Memory B cell (primary cell): ENCODE measurements at places on chromosomes 6 and 20.

DNA sequence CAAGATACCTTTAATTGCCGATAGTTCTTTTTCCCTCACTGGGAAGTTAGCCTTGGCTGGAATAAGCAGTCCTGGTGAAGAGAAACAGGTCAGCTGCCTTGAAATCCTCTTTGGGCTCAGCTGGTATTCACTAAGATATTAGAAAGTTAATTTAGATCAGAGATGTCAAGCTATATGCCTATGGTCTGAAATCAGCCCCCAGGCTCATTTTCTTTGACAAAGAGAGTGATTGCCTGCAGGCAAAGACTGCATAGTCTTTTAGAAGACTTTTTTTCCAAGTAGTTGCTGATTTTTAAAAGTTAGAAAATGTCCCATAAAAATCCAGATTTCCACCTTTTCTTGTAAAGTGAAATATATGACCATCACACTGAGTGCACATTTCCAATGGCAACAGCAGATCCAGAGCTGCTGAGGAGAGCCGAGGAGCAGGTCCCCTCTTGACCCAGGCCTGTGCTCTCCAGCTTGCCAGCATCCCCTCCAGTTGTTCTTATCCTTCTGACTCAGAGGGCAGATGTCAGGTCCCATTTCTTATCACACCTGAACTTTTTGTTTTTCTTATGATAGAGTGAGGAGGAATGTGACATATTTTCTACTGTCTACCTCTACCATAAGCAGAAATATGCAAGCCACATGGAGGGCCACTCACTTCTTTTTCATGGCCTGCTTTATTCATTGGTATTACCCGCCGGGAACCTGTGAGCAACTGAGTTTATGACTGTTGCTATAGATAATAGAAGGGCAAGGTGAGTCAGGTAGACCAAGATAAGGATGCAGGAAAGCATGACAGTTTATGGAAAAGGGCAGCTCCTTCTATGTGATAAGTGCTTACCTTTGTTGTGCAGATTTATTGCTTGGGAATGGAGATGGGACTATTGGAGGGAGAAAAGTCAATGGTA is 17.6 kb upstream of the L3MBTL3 start:
- no peak for DNase-seq

DNA sequence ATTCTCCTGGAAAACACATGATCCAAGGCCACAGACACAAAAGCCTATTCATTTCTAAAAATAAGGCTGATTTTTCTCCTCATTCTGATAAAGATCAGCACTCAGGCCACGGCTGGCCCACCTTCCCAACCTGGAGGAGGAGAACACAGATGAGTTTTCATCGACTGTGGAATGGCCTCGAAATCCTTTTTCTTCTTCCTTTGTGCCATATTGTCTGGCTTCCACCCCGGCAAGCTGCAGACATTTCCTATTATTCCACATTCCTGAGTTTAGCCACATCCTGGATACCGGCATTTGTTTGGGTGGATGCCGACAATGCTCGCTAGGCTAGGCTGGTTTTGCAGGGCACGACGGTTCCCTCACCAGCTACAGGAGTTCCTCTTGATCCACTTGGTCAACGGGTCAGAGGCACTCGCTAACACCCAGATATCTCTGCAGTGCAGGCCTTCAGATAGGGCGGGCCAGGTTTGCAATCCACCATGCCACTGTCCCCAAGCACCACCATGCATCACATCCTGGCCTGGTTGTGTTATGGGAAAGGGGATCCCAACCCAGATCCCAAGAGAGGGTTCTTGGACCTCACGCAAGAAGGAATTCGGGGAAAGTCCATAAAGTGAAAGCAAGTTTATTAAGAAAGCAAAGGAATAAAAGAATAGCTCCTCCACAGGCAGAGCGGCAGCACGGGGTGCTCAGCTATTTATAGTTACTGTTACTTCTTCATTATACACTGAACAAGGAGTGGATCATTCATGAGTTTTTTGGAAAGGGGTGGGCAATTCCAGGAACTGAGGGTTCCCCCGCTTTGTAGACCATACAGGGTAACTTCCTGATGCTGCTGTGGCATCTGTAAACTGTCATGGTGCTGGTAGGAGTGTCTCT is 4.2 kb upstream of the CTSZ start:
- no peak for DNase-seq

- DNase-seq = no peak
Measured at GRCh38 chr6:2378891-2379652, 133.7 kb upstream of the GMDS start.

DNA sequence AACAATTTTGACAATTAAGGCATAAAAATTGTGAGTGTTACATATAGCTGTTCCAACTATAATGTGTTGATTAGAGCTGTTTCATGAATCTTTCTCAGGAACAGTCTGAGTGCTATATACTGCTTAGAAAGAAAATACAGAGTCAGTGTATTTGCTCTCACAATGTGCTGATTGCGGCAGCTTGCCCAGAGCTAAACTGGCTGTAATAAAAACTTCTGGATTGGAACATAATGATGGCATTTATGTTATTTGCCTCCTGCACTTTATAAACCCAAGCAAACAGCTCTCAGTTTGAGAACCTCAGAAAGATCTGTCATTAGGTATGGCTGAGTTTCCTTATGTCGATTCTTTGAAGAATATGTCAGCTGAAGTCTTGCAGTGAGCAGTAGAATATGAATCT is 29.5 kb downstream of the FLRT3 start:
- no peak for DNase-seq

DNA sequence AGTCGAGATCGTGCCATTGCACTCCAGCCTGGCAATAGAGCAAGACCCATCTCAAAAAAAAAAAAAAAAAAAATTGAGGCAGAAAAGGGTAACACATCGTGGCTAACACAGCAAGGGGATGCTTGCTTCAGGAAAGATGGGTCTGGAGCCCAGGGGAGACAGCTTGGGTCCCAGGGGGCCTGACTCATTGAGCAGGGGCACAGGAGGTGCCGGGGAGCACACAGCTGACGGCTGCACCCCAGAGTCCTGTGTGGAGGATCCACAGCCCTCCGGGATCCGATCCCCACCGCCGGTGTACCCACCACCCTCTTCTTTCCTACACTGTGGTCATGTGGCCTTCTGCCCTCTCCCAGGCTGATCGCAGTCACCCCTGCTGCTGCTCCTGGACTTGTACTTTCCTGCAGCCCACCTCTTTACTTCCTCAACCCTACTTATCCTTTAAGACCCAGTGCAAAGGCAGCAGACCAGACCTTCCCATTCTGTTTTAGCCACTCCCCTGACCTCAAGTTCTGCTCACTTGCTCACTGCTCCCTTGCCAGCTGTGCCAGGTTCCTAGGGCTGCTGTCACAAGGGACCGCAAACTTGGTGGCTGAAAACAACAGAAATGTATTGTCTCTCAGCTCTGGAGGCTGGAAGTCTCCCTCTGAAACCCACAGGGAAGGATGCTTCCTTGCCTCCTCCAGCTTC is 17.6 kb upstream of the EZR start:
- no peak for DNase-seq

GRCh38 chr20:2705931-2706645 is 13.5 kb downstream of the EBF4 start:
- DNase-seq = no peak

GRCh38 chr6:56693246-56693607 is 50.5 kb upstream of the DST start:
- DNase-seq = no peak

DNA sequence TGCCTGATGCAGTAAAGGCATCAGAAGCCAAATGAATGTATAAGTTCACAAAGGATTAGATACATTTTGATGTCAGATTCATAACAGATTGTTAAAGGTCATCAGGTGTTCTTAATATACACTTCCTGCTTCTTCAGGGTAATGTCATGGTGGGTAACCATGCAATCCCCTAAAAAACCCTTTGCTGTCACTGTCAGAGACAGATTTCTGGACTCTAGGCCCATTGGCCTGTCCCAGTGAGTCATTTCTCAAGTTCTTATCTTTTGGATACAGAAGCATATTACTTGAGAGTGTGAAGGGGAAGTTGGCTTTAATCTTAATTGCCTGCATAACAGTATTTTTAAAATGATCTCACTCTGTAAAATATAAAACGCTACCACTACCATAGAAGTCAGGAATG is 895.6 kb upstream of the MAP3K7 start:
- DNase-seq = no peak

GRCh38 chr6:5753209-5753608 is 253.5 kb downstream of the NRN1 start:
- no peak for DNase-seq

- DNase-seq = no peak
Measured at GRCh38 chr20:50017160-50017559, 34.4 kb downstream of the SNAI1 start.

DNA sequence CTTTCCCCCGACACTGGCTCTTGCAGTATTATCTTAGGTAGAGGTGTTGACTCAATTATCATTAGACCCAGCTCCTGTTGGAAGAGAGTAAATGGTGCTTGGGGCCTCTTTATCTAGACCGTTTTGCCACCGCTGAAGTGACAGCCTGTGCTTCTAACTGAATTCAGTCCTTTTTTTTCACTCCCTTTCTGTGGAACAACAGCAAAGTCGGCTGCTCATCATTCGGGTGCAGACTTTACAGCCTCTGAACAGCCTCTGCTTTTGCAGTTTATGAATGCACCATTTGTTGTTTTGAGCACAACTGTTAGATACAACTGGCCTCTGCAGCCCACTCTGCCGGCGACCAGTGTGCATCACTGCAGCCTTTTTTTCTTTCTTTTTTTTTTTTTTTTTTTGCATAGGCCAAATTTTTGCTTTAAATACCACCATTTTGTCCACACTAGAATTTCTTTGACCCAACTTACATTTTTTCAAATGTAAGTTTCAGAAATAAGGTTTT is 35.8 kb downstream of the RREB1 start:
- no peak for DNase-seq

- peak; percentile 41 for DNase-seq
Measured at GRCh38 chr6:2353412-2354137, 108.2 kb upstream of the GMDS start.

DNA sequence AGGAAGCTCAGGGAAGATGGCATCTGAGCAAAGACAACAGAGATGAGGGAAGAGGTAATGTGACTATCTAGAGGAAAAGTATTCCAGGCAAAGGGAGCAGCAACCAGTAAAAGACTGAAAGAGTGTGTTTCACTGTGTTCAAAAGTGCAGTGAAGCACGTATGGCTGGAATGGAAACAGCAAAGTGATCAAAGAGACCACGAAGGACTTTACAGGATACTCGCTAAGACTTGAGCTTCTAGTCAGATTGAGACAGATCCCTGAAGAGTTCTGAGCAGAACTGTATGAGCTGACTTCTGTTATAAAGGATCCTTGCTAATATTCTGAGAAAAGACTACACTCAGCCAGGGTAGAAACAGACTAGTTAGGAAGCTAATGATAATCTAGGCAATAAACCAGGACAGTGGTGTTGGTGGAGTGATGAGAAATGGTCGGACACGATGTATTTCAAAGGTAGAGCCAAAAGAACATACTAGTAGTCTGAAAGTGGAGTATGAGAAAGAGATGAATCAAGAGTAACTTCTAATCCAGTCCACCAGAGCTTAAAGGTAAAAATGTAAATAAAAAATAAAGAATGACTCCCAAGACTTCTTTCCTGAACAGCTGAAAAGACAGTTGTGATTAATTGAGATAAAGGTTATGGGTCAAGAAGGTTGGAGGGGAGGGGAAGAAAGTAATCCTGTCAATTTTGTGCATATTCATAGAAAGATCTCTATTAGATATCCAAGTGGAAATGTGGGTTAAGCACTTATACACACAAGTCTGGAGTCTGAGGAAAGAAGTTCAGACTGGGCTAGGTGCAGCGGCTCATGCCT is 14.2 kb downstream of the SEC63 start:
- DNase-seq = no peak

GRCh38 chr6:68638230-68638900 is 3.3 kb downstream of the ADGRB3 start:
- no peak for DNase-seq
